ENCODE measurements at places on chromosomes 1 and 21.

- peak; percentile 79 for DNase-seq
Observed at GRCh38 chr1:232538224-232538942, 91.5 kb downstream of the SIPA1L2 start.

GRCh38 chr1:92754719-92755050 is 30.2 kb downstream of the EVI5 start:
- DNase-seq = no peak

DNA sequence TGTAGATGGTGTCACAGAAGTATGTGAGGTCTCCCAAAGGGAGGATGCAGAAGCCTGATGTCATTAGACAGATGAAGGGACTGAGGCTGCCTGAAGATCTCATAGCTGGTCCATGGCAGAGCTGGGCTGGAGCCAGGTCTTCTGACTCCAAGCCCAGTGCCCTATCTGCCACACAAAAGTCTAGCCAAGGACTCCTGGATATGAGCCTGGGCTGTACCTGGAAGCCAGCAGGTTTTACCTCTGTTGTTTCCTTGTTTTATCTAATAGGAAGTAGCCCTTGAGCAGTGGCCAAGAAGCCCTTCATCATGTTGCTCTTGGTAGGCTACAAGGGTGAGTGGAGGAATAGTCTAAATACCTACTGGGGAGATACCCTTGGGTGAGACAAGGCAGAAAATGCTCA is 74.4 kb upstream of the SLC44A3 start:
- no peak for DNase-seq

GRCh38 chr1:1603671-1604373 is 3.9 kb upstream of the FNDC10 start:
- DNase-seq = no peak
